ENCODE measurements at places on chromosomes 1 and 21.

GRCh38 chr1:218207194-218207593 lies 77.9 kb upstream of the RRP15 start:
- DNase-seq, result no peak

DNA sequence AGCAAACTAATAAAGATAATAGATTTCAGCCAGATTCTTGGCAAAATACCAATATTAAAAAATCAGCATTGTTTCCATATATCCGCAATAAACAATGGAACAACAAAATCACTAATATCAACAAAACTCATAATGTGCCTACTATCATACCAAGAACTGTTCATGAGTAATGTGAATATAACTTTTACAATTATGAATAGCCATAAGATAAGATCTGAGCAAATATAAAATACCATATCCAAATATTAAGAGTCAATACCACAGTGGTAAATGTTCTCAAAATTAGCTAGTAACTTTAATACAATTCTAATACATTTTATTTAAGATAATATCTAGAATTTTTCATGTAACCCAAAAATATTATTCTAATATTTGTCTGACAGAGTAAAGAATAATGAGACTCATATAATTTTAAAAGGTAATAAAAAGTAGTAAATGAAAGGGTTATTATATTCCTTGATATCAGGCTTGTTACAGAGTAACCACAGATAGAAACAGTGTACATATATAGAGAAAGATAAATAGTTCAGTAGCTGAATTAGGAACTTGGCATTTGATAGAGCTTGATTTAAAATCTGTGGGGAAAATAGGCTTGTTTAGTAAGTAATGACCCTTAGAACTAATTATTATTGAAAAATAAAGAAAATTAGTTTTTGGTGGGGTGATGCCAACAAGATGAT lies 2126.6 kb downstream of the MRPL39 start:
- DNase-seq, result no peak

DNA sequence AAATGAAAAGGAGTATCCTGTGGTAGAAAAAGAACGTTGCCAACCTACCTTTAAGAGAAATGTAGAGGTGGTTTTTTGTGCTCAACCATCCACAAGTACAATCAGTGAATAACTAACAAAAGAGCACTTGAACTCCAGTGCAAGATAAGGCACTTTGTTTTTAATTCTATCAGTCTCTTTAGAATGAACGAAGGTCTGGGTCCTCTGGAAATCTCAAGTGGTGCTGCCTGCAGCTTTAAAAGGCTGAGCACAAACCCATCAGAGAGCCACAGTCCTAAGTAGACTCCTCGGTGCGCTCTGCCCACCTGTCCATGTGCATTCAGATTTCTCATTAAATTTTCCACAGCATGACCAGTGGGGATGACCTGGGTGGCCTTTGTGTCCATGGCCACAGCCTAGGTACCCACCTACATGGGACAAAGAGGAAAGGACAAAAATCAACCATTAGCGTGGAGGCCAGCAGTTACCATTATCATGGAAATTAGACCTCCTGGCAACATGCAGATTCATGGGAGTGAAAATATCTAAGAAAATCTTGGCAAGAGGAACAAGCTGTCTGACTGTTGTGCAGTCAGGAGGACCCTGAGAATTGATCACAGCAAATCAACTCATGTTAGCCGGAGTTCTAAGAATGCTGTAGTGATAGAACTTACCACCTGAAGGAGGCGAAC lies 9.4 kb downstream of the TRIM45 start:
- DNase-seq, result no peak

DNA sequence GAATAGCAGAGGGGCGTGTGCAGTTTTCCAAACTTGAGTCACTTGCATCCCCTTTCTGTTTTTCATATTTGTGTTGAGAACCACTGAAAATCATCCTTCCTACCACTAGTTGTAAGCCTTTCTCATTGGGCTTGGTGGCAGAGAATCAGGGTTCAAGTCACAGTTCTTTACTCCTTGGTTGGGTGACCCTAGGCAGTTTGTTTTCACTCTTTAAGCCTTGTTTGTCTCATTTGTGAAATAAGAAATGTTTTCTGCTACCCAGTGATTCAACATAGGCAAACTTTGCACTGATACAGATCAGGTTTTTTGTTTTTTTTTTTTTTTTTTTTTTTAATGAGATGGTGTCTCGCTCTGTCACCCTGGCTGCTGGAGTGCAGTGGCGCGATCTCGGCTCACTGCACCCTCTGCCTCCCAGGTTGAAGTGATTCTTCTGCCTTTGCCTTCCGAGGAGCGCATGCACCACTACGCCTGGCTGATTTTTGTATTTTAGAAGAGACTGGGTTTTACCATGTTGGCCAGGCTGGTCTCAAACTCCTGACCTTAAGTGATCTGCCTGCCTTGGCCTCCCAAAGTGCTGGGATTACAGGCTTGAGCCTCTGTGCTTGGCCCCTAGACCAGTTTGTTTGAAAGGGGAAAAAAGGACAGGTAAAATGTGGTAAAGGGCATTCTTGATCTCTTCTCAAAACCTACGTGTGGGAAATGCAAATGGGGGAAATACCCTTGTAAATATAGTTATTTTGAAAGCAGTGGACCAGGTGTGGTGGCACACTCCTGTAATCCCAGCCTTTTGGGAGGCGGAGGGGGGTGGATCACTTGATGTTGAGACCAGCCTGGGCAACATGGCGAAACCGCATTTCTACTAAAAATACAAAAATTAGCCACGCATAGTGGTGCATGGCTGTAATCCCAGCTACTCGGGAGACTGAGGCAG lies 3.2 kb downstream of the CLIC4 start:
- no peak for DNase-seq

DNA sequence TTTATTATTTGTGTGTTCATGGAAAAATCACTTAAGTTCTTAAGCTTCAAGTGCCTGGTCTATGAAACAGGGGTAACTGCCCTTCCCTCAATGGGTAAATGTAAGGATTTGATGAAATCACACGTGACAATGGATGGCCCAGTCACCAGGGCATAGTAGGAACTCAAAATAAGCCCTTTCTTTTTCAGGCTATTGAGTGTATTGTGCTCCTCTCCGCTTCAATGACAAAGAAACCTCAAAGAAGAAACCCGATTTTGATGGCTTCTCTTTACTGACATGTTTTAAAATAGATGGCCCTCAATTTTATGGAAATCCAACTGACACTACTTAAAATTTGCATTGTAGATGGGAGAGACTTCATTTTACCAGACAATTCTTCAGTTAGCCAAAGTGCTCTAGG lies 543.5 kb downstream of the OMA1 start:
- no peak for DNase-seq

DNA sequence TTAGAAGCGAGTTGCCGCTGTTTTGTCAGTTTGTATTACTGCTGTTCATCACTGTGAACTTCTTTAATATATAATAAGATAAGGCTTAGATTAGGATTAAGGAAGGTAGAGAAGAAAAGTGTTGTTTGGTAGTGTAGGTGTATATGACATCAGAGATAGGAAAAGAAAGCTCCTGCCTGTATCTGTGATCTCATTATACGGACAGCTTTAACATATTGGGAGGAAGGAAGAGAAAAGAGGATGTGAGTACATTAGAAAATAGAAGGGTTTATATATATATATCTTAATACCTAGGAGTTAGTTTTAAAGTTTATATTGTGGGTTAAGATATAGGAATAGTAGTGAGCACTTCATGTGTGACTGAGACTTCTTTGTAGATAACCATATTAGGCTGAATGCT lies 71.0 kb downstream of the RALGPS2 start:
- DNase-seq, result no peak
